ENCODE measurements at places on chromosomes 6 and 20.

DNA sequence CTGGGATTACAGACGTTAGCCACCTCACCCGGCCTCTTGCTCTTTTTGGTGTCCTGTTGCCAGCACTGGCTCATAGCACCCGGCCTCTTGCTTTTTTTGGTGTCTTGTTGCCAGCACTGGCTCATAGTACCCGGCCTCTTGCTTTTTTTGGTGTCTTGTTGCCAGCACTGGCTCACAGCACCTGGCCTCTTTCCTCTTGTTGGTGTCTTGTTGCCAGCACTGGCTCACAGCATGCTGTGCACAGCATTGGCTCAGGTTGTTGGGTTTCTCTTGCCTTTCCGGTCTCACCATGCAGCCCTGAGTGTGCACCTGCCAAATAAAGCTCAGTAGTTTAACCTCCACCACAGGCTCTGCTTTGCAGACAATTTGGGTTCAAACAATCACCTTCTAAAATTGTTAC is 208.2 kb downstream of the THBS2 start:
- DNase-seq, result no peak

DNA sequence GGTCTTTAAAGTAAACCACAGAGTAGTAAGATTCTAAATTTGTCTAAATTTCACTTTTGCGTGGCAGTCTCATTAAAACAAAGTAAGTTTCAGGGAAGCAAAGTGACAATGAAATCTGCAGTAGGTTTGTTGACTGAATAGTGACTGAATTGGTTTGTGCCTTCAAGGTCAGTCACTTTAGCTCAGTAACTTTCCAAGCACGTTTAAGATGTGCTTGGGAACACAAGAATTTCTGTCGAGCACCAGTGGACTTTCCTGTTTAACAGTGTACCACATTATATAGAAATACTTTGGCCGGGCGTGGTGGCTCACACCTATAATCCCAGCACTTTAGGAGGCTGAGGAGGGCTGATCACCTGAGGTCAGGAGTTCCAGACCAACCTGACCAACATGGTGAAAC is 1.7 kb upstream of the CD24 start:
- DNase-seq, result no peak

DNA sequence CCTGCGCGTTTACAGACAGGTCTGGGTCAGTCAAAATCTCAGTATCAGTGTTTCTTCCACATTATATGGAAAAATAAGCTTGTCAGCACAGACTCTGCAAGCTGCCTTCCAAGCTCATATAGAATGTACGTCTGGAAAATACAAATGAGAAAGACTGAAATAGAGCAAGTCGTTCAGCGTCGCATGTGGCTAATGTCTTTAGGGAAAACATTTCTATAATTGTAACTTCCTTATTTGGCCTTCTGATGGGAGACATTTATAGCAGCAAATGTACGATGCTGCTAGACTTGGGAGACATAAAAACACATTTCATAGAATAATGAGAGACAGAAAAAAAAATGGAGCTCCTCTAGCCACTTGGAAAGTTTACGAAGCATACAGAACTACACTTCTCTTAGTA is 122.2 kb downstream of the KIF16B start:
- DNase-seq, result no peak

DNA sequence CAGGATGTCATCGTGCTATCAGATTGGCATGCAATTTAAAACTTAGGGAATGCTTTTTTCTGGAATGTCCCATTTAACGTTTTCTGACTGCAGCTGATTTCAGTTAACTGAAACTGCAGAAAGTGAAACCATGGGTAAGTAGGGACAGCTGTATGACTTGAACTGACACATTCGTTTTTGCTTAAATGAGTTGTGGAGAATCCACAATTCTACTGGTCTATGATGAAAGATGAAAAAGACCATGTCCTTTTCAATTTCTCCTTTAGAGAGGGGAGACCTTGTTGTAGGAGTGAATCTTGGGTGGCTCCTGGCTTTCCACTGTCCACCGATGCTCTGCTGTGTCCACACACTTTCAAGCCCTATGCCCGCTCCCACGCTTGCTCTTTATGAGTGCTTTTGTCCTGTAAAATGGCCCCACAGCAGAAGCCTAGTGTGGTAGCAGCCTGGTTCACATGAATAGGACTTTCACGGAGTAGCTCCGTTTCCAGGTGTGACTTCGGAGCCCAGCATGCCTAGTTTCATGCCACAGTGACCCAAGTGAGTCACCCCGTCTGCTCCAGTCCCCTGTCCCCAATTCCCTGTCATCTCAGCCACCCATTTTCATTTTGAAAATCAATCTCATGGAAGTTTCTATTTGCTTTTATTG is 21.9 kb downstream of the DYNLT1 start:
- DNase-seq, result no peak

DNA sequence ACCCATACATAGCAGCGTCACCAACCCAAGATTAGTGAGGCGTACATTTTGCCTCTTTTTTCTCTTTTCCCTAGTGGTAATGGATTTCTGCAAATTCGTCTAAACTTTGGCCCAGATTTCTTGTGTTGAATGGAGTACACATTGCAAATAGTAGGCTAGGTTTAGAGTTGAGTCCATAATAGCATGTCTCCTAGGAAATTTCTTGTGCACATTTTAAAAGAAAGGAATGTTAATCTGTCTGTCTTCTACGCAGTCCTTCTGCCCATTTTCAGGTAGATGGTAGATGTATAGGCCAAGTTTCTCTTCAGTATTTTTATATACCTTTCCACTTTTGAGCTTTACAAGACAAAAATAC is 15.7 kb downstream of the TAB2 start:
- DNase-seq, result no peak

GRCh38 chr20:50746138-50746940 is 15.0 kb downstream of the PARD6B start:
- no peak for DNase-seq

- no peak for DNase-seq
Observed at GRCh38 chr6:168050881-168051586, 28.0 kb downstream of the FRMD1 start.

GRCh38 chr6:67880939-67881705 is 754.0 kb upstream of the ADGRB3 start:
- DNase-seq, result no peak

GRCh38 chr6:21186479-21187055 is 407.0 kb upstream of the SOX4 start:
- no peak for DNase-seq

GRCh38 chr6:165183496-165184140 is 125.8 kb downstream of the C6orf118 start:
- DNase-seq, result no peak

DNA sequence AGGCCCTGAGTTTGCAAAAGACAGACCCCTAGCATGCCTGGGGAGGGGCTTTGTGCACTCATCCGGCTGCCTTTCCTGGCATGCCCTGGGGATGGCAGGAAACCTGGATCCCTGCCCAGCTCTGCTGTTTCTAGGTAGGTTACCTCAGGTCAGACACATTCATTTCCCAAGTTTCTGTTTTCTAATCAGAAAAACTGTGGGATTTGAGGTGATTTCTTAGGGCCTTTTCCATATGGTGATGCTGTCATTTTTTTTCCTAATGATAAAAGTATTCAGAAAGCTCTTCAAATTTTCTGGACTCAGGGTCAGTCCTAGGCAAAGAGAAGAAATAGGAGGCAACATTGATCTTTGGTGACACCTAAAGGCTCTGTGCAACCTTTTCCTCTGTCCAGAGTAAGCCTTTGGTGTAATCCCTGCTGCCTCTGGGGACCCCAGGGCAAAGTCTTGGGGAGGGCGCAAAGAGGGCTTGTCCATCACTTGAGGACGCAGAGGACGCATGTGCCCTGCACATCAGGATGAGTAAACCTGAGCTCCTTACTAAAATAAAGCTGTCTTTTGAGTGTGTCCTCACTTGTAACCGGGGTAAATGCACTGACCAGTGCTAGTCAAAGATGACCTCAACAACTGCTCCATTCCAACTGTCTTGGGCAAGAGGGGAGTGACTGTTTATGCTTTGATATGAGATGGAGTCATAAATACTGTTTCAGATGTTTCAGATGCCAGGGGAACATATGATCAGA is 13.5 kb upstream of the TRAM2 start:
- DNase-seq, result no peak

- no peak for DNase-seq
Observed at GRCh38 chr6:320351-321157, 28.3 kb downstream of the DUSP22 start.

- no peak for DNase-seq
Observed at GRCh38 chr6:109961611-109962041, 16.5 kb upstream of the GPR6 start.

- DNase-seq, result no peak
Observed at GRCh38 chr6:142746524-142746923, 198.5 kb downstream of the HIVEP2 start.
